A549 treated with CpdA at 1 μM for 4 hours (cell line): ENCODE measurements at places on chromosomes 4 and X. TPM values are rescaled to one million over a fixed set of nuclear protein-coding genes. Genes with fewer than 3 reads are reported as not detected.

CTAG1A gene
- total RNA-seq = 0.18 TPM in 1 of 5 replicates, not detected in the others

JAKMIP1 gene
- total RNA-seq = 0.02 TPM in 1 of 5 replicates, not detected in the others

DUSP21 gene
- total RNA-seq = not detected in 5 replicates

GAB1 gene
- 1.8 to 2.3 TPM (median 2.2 TPM) in 5 replicates for total RNA-seq

NLGN3 gene
- 0.86 to 1.4 TPM (median 1.0 TPM) in 5 replicates for total RNA-seq

KIT gene
- total RNA-seq = not detected in 5 replicates

DMD gene
- 0.01 to 0.10 TPM in 2 of 5 replicates, not detected in the others for total RNA-seq

HSFX4 gene
- total RNA-seq = not detected in 5 replicates

ADGRL3 gene
- total RNA-seq = 0.01 to 0.05 TPM (median 0.02 TPM) in 3 of 5 replicates, not detected in the others

GLRA2 gene
- total RNA-seq = not detected in 5 replicates

GPR119 gene
- total RNA-seq = not detected in 5 replicates

ITGB1BP2 gene
- total RNA-seq = 0.87 to 1.2 TPM (median 1.0 TPM) in 5 replicates

IL1RAPL2 gene
- not detected in 5 replicates for total RNA-seq

SSX3 gene
- total RNA-seq = not detected in 5 replicates

FREM3 gene
- not detected in 5 replicates for total RNA-seq

CXCL5 gene
- total RNA-seq = 50.1 to 60.7 TPM (median 56.4 TPM) in 5 replicates

AWAT2 gene
- total RNA-seq = not detected in 5 replicates

CDKL5 gene
- 3.6 to 6.2 TPM (median 5.9 TPM) in 5 replicates for total RNA-seq

RNF212 gene
- 1.2 to 3.6 TPM (median 2.5 TPM) in 5 replicates for total RNA-seq

STK26 gene
- 9.7 to 12.6 TPM (median 10.6 TPM) in 5 replicates for total RNA-seq

DACH2 gene
- not detected in 5 replicates for total RNA-seq

GAGE2A gene
- not detected in 5 replicates for total RNA-seq

RAB28 gene
- 8.9 to 10.1 TPM (median 9.2 TPM) in 5 replicates for total RNA-seq

BMP3 gene
- not detected in 5 replicates for total RNA-seq
